ENCODE measurements at places on chromosomes 1 and 21. TPM values are rescaled to one million over a fixed set of nuclear protein-coding genes. Genes with fewer than 3 reads are reported as not detected.

- peak; percentile 89 for DNase-seq
Measured at GRCh38 chr1:151165281-151165737, 393 bp downstream of the LYSMD1 start.

MCOLN3 gene
- total RNA-seq, result 1.5 TPM

DNA sequence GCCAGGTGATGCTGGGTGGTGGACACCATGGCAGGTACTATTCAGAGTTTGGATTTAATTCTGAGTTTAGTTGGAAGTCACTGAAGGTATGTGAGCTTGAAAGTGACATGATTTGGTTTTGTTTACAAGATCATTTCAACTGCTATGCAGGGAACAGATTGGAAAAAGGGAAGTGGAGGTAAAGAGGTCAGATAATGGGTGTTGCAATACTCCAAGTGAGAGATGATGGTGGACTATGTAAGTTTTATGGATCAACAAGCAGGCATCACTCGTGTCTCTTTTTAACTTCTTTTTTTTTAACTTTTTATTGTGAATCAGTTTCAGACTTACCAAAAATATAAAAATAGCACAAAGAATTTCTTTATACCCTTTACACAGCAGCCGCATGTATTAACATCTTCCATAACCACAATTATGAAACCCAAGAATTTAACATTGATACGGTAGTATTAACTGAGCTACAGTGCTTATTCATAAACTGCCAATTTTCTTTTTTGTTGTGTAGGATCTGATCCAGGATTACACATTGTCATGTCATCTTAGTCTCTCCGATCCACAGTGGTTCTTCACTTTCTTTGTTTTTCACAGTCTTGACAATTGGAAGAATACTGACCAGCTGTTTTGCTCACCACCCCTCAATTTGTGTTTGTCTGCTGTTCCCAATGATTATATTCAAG, 24.9 kb upstream of the NHLH2 start:
- DNase-seq, result no peak

- peak; percentile 70 for DNase-seq
Measured at GRCh38 chr1:46221749-46222148, 18.6 kb downstream of the LURAP1 start.

GRCh38 chr1:18464665-18465050, 16.1 kb upstream of the KLHDC7A start:
- DNase-seq, result no peak
